ENCODE measurements at places on chromosomes 5 and 9.

GRCh38 chr9:114694146-114694545 is 12.2 kb upstream of the TEX48 start:
- DNase-seq: no peak

DNA sequence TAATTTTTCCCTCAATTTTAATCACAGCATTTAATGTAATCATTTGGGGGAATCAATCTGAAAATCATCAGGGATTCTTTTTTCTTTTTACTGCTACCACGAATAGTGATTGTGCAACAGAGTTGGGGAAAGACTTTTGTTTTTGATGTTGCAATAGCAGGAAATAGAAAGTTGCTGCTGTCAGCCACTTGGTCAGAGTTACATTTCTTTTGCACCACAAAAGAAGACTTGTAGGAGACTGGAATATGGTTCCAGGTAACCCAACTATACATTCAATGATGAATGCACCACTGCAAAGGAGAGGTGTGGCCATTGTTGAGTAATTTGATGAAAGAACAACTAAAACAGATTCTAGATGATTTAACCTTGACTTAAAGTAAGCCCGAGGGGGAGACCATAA is 46.3 kb upstream of the PALM2AKAP2 start:
- DNase-seq: no peak

GRCh38 chr5:58211441-58211840 is 248.4 kb downstream of the PLK2 start:
- DNase-seq: no peak

DNA sequence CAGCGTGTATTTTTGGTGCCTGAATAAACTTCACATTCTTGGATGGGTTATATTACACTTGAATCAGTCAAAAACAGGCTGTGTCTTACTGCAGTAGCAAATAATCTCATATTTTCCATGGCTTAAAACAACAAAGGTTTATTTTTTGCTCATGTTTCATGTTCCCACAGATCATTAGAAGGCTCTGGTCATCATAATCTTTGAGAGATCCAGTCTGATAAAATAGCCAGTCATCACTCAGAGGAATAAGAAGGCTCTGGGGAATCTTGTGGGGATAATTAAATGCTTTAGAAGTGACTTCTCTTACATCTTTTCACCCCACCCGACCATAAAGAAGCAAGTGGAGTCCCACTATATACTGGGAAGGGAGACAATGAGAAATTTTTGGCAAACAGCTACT is 417.7 kb downstream of the PSAT1 start:
- no peak for DNase-seq

- no peak for DNase-seq
These were observed 337 bp upstream of the DMAC1 start for GRCh38 chr9:7799944-7800285.

GRCh38 chr5:138491669-138492559 is 26.6 kb downstream of the EGR1 start:
- peak; percentile 93 for DNase-seq

DNA sequence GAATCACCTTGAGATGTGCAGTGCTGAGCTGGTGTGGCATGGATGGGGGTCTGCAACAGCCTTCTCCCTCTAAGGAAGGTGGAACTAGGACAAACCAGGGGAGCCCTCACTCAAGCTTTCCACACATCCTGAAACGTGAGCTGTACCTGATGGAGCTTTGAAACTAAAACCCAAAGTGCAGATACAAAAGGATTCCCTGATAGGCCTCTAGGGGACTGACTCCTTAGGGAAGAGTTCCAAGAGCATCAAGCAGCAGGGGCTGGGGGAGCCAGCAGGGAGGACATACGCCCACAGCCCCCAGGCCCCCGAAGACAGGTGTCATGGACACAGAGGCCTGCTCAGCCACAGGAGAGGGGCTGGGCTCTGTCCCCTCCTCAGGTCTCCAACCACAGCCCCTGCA is 17.7 kb downstream of the ARHGEF37 start:
- DNase-seq: no peak

- DNase-seq: peak; percentile 94
These were observed 12.6 kb upstream of the SPARC start for GRCh38 chr5:151699071-151699901.

GRCh38 chr9:70578720-70579119 is 164.3 kb upstream of the KLF9 start:
- DNase-seq: no peak

DNA sequence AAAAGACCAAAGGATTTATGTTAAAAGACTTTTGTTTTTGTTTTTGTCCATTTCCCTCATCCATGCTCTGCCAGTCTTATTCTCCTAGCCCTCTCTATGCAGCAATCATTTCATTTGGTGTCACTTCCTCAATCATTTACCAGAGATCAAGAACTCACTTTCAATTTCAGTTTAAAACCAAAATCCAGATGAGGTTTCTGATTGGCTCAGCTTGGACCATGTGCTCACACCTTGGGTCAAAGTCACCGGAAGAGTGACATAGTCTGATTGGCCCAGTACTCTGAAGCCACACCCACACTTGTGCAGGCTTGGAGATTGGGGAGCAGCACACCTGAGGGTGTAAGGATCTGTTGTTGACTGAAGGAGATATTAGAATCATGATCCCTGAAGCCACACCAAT is 79.6 kb downstream of the TLR4 start:
- DNase-seq: no peak

- no peak for DNase-seq
These were observed 384.6 kb downstream of the BRINP1 start for GRCh38 chr9:118984607-118985006.

GRCh38 chr9:17604556-17604955 is 25.7 kb downstream of the SH3GL2 start:
- no peak for DNase-seq

- no peak for DNase-seq
These were observed 444.8 kb downstream of the SPOCK1 start for GRCh38 chr5:137054335-137054734.

DNA sequence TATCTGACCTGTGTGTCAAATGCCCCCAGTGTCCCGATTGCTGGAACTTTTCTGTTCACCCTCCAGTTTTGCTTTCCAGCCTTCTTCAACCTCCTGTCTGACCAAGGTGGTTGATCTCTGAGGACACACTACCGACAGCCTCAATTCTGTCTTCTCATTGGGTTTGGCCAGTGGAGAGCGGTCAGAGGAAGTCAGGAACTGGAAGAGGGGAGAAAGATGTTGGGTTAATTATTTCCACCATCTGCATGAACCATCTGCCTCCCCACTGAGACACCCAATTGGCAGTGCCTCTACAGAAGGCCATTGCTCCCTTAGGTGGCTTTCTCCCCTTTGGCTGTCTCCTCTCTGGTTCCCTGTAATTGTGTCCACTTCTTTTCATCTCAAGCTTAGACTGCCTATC is 154.3 kb upstream of the RAI14 start:
- no peak for DNase-seq

- DNase-seq: no peak
These were observed 7.6 kb downstream of the SLC24A2 start for GRCh38 chr9:19781240-19781639.

DNA sequence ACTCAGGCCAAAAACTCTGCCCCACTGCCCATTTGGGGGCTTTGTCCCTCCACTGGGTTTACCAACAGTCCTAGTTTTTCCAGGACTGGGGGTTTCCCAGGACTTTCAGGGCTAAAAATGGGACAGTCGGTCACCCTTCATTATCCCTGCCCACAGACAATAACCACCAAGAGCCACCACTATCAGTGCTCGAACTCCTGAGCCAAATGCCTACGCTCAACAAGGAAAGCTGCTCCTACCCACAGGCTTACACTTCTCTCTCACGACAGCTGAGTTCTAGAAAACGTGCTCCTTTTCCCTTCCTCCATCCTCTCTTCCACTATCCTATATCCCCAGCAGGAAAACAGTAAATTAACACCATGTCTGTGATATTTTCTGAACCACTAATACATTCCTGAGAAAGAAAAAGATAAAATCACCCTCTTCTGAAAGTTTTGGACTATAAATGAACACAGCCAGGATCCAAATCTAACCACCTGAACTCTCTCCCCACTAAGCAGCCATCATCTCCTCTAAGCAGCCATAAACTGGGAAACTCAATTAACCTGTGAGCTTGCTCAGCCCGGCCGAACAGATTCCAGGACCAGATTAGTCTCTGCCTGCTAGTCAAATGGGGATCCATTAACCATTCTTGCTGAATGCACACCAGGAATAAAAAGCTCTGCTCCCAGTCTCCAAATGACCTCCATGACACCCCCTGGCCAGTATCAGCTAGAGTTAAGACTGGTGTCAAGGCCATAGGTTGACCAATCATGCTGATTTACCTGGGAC is 41.8 kb downstream of the KLHL3 start:
- no peak for DNase-seq

DNA sequence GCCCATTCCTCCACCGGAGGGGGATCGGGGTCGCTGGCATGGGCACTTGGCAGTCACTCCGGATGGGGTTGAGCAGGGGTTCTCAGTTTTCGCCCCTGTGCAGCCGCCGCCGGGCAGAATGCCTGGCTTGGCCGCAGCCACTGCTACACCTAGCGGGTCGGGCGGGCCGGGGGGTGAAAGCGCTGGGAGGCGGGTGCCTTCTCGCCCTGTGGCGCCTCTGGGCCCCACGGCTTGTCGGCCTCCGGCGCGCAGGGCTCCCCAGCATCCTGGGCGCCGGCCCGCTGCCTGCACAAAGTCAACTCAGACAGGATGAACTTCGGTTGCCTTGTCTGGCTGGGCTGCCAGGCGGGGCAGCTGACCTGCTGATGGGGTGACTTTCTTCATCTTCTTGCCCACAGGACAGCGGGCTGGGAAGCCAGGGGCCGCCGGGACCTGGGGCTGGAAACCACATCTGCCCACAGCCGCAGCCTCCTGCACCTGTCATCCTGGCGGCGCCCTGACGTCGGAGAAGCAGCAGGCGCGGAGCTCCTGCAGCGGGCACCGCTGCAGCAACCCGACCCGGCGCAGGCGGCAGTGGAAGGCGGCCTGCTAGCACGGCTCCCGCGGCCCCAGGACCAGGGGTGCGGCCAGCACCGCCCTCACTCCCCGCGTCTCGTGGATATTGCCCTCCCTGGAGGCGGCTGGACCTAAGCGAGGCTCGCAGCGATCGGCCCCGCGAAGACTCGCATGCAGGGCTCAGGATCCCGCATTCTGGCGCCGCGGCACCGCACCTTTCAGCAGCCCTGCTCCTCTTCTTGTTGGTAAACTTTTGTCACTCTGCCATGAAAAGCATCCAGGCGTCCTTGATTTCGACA is 1.3 kb upstream of the ANKRD18A start:
- no peak for DNase-seq

DNA sequence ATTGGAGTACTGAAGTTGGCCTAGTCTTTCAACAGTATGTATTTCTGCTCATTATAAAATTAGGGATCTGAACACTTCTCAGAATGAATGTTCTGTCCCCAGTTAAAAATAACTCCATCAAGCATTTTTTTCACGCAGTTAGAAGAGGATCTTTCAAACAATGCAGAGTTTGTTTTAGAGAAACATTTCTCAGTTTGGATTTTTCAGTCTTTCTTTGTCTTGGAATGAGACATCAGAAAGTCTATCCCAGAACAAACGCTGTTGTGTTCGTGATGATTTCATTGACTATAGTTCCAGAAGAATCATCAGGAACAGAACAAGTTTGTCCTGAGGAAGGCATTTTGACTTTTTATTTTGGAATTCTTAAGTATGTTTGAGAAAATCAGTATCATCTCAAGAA is 218.7 kb downstream of the ARRDC3 start:
- no peak for DNase-seq

DNA sequence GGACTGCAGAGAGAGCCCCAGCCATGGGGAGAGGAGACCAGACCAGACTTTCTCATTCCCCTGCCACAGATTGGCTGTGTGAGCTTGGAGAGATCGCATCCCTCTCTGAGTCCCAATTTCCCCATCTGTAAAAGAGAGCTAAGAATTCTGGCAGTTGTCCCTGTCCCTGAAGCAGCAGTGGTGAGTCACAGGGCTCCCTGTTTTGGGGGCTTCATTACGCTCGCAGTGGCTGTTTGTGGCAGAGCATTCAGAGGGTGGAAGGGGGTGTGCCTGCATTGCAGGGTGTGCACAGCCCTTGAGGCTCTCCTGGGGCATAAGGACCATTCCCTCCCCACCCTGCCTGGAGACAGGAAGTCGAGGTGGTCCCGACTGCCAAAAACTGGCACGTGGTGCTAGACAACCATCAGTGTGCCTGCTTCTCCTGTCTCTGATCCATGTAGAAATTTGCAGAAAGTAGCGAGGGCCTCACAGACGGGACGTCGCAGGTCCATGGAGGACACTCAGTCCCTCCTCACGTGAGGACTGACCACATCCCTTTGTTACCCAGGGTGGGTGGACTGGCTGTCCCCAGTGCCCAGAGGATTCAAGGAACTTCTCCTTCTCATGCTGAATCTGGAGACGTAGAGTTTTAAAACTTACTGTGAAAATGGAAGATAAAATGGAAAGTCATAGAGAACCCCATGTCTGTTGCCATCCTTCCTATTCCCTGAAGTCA is 35.3 kb downstream of the HRH2 start:
- no peak for DNase-seq
